ENCODE measurements at places on chromosomes 5 and 9.

- no peak for DNase-seq
Measured at GRCh38 chr5:52838326-52839015, 50.8 kb downstream of the ITGA1 start.

- no peak for DNase-seq
Measured at GRCh38 chr9:35557320-35557719, 47.7 kb upstream of the TESK1 start.

GRCh38 chr9:73153793-73154227, 2.1 kb downstream of the ANXA1 start:
- DNase-seq, result no peak

- no peak for DNase-seq
Measured at GRCh38 chr9:37835821-37836220, 35.2 kb downstream of the DCAF10 start.

DNA sequence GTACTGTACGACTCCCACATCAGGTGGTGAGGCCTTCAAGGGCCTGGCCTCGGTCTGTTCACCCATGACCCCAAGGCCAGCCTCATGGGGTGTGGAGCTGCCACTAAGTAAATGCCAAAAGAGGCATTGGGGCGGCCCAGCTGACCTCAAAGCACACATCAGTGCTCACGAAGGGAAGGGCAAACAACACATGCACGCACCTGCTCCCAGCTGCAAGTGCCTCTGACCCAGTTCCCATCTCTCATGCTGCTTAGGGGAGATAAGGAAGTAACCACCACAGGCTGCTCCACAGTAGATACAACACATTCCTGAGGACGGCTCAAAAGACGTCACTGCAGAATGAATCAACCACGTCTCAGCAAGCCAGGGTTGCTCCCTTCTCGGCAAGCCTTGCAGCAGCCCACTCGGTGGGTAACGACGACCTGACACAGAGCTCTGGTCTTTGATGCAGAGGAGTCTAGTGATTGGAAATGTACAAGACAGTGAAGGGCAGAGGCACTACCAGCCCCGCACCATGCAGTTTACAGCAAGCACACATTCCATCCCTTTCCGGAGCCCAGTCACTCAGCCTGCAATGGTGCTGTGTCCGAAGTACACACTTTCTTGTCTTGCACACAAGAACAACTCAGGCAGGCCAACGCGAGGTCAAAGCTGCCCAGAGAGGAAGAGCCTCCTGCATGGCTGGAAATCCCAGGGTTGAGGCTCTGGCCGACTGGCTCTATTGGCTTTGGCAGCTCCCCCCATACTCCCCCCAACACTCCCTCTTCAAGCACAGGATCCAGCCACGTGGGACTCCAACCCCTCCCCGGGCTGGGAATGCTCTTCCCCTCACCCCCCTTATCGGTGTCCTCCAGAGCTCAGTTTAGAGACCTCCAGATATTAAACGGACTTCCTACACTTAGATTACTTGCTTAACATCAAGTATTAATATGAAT, 31.8 kb downstream of the FABP6 start:
- peak; percentile 62 for DNase-seq

GRCh38 chr5:142777850-142778249, 7.7 kb downstream of the ARHGAP26 start:
- no peak for DNase-seq

DNA sequence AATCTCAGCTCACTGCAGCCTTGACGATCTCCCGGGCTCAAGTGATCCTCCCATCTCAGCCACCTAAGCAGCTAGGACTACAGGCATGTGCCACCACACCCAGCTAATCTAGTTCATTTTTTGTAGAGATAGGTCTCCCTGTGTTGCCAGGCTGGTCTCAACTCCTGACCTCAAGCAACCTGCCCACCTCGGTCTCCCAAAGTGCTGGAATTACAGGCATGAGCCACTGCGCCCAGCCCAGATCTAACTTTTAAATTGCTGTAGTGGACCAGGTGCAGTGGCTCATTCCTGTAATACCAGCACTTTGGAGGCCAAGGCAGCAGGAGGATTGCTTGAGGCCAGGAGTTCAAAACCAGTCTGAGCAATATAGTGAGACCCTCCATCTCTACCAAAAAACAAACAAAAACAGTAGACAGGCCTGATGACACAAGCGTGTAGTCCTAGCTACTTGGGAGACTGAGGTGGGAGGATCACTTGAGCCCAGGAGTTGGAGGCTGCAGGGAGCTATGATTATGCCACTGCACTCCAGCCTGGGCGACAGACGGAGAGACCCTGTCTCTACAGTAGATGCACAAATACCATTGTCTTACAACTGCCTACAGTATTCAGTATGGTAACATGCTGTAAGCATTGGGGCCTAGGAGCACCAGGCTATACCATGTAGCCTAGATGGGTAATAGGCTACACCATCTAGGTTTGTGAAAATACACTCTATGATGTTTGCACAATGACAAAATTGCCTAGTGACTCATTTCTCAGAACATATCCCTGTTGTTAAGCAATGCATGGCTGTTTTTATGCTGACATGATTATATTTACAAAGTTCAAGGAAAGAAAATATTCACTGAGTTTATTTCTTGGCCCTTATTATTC, 1.5 kb upstream of the SIT1 start:
- DNase-seq, result no peak

DNA sequence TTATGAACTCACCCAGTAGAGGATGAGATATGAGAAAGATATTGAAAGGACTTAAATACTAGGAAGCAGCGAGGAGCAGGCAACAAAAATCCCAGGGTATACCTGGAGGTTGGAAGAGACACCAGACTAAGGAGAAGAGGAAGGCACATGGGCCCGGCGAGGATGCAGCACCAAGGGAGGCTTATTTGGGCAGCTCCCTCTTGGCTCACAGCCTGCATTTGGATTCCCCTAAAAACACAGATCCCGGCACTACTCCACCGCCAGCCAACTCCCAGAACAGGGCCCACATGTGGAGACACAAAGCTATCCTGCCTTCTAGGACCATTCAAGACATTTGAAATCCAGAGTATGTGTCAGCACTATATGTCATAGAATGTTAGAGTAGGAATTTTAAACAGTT, 199.8 kb upstream of the FBXL7 start:
- DNase-seq, result no peak

GRCh38 chr5:176803943-176804498, 6.3 kb upstream of the UNC5A start:
- DNase-seq, result peak; percentile 17

- no peak for DNase-seq
Measured at GRCh38 chr5:178787889-178788288, 57.4 kb upstream of the ZNF354A start.

DNA sequence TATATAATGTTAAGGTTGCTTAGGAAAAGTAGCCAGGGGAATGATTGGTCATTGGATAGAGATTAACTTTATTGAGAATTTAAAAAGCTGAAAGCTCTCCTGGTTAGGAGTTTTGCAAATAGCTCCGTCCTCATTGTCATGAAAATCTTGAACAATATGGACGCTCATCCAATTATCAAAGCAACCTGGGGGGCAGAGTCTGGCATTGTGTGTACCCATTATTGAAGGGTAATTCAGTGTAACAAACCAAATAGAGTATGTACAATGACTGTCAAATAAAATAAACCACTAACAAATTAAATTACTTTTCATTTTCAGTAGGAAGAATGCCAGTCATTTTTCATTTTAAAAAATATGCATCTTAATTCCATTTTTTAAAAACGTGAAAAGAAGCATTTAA, 144.0 kb upstream of the GPR151 start:
- no peak for DNase-seq

GRCh38 chr5:38874948-38875456, 29.2 kb downstream of the OSMR start:
- no peak for DNase-seq

GRCh38 chr5:25448190-25448621, 803.4 kb upstream of the CDH10 start:
- no peak for DNase-seq

GRCh38 chr9:22379272-22379671, 67.4 kb upstream of the DMRTA1 start:
- DNase-seq, result no peak

DNA sequence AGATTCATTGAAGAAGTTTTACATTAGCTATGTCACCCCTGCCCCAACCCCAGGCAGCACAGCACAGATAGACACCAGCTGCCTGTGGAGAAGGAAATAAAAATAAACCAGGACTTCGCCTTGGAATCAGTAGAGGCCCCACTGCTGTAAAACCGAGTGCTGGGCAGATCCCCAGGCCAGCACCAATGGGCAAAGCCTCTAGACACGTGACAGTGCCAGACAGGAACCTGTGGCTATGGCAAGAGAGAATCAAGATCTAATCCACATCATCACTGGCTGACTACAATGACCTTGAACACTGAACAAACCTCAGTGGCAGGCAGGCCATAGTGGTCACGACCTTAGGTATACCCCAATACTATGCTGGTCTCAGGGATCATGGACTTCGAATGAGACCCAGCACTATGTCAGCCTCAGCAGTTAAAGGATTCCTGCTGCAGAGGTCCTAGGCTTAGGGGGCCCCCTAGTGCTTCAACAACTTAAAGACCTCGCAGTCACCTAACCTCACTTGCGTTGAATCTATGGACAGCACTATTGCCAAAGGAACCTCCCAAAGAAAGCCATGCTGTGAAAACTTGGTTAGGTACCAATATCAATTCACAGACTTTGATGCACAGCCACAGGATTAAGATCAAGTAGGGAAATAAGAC, 2118.6 kb upstream of the C9orf72 start:
- DNase-seq, result peak; percentile 45

DNA sequence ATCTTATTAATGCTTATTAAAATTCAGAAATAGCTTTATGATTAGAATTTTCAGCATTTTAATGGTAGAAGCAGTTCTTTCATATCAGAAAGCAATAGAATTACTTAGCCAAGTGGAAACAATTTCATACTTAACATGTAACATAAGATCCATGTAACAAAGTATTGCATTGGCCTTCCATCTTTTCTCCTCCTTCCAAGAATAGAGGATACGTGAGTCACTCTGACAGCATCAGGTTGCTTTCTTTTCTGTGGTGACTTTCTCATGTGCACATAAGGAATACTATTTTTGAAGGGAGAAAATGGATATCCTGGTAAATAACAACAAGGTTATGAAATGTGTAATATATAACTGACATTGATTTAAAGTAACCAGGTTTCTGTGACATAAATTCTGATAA, 272.2 kb downstream of the ANXA1 start:
- DNase-seq, result no peak

DNA sequence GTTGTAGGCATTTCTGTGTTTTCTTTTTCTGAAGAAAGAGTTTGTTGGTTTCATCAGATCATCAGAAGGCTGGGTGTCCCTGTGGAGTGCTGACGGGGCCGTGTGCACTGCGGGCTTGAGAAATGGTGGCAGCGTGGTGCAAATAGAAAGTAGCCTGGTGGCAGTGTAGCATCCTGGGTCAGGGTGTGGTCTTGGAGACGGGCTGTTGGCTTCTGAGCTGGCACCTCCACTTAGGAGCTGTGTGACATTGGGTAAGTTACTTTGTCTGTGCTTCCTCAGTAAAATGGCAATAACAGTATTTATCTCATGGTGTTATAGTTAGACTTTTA, 10.0 kb upstream of the NDST1 start:
- DNase-seq, result no peak

DNA sequence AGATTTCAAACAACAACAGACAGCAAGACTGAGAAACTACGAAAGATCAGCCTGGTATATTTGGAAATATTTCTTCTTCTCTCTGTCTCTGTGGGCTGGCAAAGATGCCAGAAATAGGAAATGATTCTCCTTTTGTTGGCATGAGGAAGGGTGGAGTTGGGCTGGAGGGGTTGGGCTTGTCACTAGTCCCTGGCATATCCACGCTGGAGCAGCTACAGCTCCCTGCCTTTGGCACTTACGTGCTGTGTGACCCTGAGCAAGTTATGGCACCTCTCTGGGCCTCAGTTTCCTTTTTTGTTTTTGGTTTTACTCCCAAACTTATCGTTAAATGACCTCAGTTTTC, 354 bp upstream of the KCNMB1 start:
- DNase-seq, result no peak
